Dorsolateral prefrontal cortex (tissue), 122 donors: ENCODE measurements at places on chromosomes 3 and 15.

DNA sequence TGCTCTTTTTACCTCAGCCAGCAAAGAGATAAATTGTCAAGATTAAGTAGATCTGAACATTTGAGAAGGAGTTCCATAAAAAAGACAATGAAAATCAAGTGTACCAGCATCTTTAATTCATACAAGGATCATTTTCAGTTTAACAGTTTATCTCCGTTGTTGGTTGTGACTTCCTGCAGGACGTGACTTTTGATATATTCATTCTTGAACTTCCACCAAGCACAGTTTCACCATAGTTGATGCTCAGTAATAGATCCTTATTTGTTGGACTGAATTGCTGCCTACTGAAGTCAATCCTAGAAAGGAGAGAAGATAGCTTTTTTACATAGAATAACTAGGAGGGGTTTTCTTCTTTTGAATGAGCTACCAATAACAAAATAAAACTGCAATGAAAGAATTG is 408.2 kb downstream of the LPP start:
- no peak for DNase-seq

- DNase-seq, result no peak
These were observed 222.4 kb upstream of the TLE3 start for GRCh38 chr15:70320077-70320476.

DNA sequence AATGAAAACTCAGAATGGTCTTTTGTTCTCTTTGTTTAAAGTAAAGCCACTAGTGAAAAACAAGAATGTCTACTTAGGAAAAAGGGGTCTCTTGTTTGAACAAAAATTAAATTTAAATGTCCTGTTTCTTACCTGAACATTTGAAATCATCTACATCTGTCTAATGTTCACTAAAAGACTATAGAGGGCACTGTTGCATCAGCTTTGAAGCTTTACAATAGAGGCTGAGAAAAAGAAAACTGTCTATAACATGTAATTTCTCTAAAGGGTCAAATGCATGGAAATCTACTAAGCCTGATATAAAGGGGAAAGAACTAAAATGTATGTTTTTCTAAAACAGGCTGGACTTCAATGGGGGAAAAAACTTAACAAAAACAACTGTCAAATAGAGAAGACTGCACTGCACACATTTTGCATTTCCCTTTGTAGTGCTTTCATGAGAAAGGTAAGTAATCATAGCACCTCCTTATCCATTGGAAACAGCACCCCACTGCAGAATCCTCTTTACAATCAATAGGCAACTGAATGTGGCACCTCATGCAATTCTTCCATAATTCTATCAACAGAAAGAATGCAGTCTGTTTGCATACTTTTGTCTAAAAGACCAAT is 26.3 kb downstream of the DPH6 start:
- DNase-seq, result no peak

DNA sequence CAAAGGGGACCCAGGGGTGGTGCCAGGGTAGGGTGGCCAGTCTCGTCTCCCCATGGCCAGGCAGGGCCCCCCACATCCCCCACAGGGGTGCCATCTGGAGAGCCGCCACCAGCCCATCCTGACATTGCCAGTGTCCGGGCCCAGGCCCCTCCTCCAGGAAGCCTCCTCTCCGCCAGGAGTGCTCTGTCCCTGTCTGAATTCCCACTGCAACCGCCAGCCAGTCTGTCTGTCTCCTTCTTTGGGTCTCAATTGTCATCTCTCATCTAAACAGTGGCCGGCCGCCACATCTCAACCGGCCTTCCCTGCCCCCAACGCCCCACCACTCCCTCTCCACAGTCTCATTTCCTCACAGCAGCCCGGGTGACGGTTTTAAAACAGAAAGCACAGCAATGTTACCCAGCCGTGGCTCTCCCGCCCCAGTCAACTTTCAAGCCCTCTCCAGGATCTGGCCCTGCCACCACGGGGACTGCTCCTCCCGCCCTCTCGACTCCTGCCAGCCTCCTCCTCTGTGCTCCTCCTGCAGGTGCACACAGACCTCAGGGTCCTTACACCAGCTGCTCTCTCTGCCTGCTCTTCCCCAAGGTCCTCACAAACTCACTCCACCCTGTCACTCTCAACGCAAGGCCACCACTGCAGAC is 57.0 kb downstream of the IQSEC1 start:
- peak; percentile 39 for DNase-seq

DNA sequence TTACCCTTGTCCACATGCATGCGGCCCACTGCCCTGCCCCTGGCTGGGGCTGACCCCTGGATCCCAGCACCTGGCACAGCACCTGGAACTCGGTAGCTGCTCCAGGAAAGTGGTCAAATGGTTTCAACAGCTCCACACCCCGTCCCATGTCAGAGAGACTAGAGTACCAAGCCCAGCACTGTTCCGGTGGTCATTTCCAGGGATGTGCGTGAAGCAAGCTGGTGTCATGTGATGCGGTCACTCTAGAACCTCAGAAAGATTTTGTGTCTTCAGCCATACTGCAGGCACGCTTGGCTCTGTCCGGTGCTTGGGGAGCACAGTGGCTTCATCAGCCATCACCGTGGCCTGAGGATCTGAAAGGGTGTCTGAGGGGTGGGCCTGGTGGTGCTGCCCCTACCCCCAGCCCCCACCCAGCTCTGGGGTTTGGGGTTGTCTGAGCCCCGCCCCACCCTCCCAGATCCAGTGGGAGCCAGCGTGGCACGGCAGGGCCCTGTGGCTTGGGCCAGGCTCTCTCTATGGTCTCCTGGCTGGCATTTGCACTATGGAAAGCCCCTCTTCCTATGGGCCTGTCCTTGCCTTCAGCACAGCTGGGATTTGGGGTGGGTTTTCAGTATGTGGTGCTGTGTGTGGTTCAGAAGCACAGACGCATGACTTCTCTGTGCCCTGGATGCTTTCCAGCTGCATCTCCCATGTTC is 15.3 kb downstream of the APBA2 start:
- no peak for DNase-seq

- DNase-seq, result no peak
These were observed 15.3 kb downstream of the ZBTB47 start for GRCh38 chr3:42668793-42669217.

DNA sequence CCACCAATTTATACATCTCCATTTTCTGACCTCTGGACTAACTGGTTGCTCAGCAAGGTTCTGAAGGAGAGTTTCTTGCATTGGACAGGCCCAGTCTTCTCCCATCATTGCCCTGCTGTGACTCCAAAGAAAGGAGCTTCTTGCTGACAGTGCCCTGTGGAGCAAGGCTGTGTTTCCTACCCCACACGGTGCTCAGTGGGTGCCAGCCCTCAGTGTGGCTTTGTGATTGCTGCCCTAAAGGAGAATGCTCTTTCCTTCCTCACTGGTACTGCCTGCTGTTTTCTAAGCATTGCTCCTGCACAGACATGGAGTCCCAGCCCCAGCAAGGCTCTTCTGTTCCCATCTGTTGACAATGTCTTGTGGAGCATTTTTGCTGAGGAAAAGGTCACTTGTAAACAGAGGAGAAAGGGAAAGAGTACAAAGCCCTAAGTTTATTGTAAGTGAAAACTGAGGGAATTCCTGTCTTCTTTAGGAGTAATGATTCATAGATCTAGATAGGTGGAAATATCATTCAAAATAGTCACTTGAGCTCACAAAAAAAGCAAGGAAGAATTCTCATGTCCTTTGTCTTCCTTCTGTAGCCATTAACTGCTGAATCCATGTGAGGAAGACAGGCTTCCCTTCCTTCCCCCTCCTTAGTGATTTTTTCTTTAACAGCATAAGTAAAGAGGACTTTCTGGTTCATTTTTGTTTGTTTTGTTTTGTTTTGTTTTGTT is 62.9 kb downstream of the HMG20A start:
- DNase-seq, result no peak

DNA sequence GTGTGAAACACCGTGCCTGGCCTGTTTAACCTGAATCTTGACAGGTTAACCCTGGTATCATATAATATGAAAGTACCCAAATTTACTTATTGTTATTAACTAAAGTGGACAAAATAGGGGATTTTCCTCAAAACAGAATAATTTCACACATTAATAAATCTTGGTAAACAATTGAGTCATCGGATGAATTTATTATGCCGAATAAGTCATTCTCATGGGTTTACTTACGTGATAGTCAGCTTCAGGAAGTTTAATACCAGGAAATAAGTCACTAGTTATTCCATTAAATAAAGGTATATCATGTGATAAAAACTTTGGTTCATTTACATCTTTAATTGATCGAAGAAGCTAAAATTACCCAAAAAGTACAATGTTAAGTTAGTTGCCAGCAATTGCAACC is 99.7 kb downstream of the DNAH12 start:
- no peak for DNase-seq

DNA sequence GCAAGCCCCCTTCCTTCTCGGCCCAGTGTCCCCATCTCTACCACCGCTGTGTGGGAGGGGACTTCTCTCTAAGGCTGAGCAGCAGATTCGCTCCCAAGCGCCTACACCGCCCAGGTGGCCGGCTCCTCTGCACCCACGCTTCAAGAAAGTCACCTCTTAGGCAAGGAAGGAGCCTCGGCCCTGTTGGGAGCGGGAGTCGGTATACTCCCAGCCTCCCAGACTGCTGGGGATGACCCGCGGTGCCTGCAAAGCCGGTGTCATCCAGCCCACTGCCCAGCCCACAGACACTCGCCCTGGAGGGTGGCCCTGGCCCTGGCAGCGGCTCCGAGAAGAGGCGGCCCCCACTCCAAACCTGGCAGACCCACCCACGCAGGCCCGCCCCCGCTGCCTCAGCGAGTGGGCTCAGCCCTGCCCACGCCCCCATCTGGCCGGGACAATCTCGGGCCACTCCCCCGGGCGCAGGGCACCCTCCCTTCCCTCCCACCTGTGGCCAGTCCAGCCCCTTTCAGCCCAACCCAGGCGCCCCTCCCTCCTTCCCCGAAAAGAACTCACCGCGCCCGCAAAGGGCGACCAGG is 396 bp downstream of the CHRNB4 start:
- DNase-seq, result no peak

GRCh38 chr3:133836497-133837158 is 31.0 kb downstream of the SRPRB start:
- no peak for DNase-seq

DNA sequence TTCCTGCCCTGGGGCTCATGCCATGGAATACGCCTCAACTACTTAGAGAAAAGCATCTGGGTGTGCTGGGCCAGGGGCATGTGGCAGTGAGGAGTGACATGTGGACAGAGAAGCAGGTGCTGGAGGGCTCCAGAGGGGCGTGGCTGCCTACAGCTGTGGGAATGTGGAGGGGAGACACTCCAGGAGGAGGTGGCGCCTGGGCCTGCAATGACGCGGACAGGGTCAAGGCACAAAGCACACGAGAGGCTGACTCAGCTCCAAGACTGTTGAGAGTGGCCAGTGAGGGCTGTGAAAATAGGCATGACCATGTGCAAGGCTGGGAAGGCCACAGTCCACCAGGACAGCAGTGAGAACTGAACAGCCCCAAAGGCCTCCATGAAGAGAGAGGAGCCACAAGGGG is 48.5 kb downstream of the PTH1R start:
- DNase-seq, result no peak

DNA sequence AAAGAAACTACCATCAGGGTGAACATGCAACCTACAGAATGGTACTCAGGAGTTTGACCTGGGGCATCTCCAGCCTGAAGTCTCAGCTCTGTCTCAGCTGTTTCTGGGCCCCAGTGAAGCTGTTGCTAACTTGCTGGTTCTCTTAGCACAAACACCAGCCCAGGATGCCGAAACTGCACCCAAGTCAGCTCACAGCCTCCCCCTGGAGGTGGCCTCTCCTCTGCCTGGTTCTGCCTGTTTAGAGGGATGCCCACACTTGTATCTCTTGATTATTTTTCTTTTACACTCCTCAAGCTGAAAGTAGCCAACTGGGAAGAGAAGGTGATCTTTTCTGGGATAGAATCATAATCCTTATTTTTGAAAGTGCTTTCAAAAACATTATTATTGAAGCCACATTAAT is 289.0 kb upstream of the RASGRP1 start:
- DNase-seq, result no peak

GRCh38 chr3:53161820-53162671 is 1.0 kb downstream of the PRKCD start:
- no peak for DNase-seq

- peak; percentile 75 for DNase-seq
These were observed 16.4 kb downstream of the CLK3 start for GRCh38 chr15:74631935-74632560.

DNA sequence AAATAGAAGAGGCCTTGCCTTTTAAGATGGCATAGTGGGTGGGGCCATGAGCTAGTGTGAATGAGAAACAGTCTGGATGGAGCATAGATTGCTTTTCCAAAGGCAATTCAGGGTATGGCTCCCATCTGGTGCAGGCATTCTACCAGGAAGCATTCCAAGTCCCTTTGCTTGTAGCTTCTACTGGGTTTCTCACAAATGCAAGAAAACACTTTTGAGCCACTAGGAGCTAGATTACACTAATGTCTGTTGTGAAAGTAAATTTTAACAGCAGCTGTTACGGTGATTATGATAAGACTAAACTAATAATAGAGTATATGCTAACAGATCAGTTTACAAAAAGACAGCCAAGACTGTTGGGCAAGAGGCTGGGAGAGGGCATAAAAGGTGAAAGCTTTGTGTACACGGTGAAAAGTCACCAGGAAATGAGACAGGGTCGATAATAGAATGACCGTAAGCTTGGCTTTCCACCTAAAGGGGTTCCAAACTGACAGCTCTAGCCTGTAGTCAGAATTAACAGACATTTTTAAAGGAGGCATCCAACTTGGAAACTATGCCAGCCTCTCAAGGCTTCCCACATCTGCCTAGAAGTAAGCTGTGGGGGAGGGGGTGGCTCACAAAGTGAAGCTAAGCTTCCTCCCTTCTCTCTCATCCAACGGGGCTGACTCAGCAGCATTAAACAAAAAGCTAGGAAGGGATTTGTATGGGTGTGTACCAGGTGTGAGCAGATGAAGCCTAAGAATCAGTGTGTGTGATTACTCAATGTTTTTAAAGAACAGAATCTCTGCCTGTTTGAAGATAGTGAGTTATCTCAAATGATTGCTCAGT is 61.1 kb upstream of the GPD1L start:
- peak; percentile 45 for DNase-seq

GRCh38 chr3:15040844-15041243 is 24.3 kb downstream of the MRPS25 start:
- DNase-seq, result no peak

DNA sequence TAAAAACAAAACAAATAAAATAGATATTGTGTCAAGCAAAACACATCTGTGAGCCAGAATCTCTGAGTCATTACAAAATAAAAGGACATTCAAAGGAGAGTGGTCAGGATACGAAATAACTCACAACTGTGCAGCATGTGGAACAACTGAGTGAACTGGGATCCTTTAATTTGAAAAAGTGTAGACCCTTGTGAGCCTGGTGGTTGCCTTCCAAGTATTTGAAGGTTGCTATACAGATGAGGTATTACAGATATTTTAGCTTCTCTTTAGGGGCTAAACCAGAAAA is 26.7 kb downstream of the KCNMB2 start:
- no peak for DNase-seq

DNA sequence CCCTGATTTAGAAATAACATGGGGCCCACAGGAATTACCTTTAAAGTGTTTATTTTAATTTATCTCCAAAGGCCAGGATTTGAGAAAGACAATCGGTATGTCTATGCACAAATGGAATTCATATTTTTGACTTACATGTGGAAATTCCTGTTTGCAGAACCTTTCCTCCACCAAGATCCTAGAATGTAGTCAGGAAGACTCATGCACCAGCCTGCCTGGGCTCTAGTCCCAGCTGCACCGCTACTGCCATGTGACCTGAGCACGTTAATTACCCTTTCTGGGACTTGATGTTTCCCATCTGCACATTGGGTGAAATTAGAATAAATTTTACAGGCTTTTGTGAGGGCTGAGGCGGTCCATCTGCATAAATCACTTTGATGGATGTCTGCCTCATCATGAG is 194.2 kb downstream of the ATP10A start:
- no peak for DNase-seq

GRCh38 chr3:56826831-56827722 is 25.3 kb upstream of the ARHGEF3 start:
- DNase-seq, result no peak
